ENCODE measurements at places on chromosomes 5 and 9. TPM values are rescaled to one million over a fixed set of nuclear protein-coding genes. Genes with fewer than 3 reads are reported as not detected.

XPA gene
- 8.8 TPM for total RNA-seq

NEUROG1 gene
- total RNA-seq, result not detected

BAAT gene
- under 0.01 TPM for total RNA-seq

TRIM7 gene
- total RNA-seq, result 12.8 TPM

STX17 gene
- 12.8 TPM for total RNA-seq

OLFM1 gene
- 0.56 TPM for total RNA-seq

IL17B gene
- total RNA-seq, result not detected

CD72 gene
- total RNA-seq, result not detected

RASGRF2 gene
- total RNA-seq, result 12.4 TPM

FST gene
- total RNA-seq, result 17.3 TPM

STPG3 gene
- total RNA-seq, result not detected

C5orf58 gene
- not detected for total RNA-seq

IL4 gene
- not detected for total RNA-seq

GRM6 gene
- not detected for total RNA-seq

FOXD4L5 gene
- total RNA-seq, result 0.09 TPM

NUDT2 gene
- total RNA-seq, result 35.4 TPM

IFNA13 gene
- not detected for total RNA-seq

DMRT1 gene
- under 0.01 TPM for total RNA-seq
